ENCODE measurements at places on chromosomes 1 and 21.

DNA sequence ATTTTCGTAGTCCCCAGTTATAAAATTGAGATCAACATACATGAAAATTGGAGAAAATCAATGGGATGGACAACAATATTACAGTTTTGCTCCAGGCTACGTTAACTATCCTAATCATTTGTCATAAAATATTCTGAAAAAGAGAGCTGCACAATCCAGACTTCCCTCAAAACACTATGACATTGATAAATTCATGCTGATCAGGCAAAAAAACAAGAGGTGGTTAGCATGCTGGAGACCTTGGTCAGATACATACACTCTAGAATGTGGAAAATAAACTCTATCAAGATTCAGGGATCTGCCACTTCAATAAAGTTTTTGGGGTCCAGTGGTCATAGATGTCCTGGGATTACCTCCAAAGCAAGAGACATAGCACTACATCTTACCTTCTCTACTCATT is 32.5 kb upstream of the ARHGAP29 start:
- no peak for DNase-seq

DNA sequence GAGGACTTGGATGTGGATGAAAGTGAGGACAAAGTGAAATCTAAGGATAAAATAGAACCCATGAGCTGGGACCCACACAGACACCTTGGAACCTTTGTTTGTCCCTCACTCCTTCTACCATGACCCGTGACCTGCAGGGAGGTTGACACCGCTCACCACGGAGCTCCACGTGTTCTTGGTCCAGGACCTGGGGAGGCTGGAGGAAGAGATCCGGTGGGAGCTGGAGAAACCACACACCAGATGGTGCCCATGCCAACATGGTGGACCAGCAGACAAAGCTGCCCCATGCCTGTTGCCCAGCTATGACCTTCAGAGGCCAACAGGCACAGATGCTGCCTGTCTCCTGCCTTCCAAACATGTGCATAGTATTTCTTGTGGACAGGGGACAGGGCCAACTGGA is 721.9 kb downstream of the PTPRU start:
- no peak for DNase-seq

GRCh38 chr1:226984521-226985238 is 44.6 kb downstream of the COQ8A start:
- DNase-seq, result no peak

- DNase-seq, result no peak
These were observed 79.2 kb upstream of the TNR start for GRCh38 chr1:175822580-175822979.

DNA sequence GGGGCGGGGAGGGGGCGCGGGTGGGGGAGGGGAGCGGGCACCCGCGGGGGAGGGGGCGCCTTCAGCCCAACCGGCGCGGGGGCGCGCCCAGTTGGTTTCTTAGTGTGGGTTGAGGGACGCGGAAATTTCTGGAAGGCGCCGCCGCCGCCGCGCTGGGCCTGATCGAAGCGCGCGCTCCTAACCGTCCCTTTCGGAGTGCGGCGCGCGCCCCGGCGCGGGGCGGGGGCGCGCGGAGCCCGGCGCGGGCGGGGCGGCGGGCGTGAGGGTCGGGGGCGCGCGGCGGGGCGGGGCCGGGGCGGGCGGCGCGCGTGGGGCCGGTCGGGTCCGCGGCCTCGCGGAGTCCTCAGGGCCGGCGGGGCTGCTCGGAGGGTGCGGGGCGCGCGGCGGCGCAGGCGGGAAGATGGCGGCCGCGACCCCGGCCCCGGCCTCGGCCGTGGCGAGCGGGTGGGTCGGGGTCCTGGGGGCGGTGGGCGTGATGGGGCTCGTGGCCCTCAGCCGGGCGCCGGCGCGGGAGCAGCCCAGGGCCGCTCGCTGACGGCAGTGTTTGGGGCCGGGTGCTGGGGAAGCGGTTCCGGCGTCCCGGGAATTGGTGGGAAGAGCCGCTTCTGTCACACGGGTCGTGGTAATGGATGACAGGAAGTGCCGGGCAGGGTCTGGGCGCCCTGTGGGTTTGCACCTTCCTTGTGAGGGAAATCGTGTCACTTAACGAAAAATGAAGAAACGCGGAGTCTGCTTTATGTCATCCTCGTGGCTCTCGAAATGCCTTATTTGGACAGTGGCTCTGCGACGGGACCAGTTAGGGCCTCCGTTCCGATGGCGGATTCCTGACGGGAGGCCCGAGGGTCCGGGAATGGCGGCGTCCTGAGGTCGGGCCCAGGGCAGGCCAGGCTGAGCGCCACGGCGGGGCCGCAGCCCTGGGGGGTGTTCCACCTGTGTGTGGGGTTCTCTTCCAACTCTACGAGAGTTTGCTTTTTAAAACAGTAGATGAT is 764 bp downstream of the PKNOX1 start:
- peak; percentile 33 for DNase-seq

- DNase-seq, result no peak
These were observed 18.0 kb downstream of the CSF1 start for GRCh38 chr1:109928591-109929111.

- no peak for DNase-seq
These were observed 48.8 kb downstream of the DUSP10 start for GRCh38 chr1:221693087-221693486.

GRCh38 chr1:165449131-165449530 is 4.2 kb upstream of the RXRG start:
- no peak for DNase-seq

- no peak for DNase-seq
These were observed 153.4 kb downstream of the ZC3H11B start for GRCh38 chr1:219459351-219460080.

GRCh38 chr1:182549346-182549745 is 39.7 kb downstream of the RNASEL start:
- no peak for DNase-seq

- no peak for DNase-seq
These were observed 15.4 kb downstream of the NPPA start for GRCh38 chr1:11831945-11832725.

DNA sequence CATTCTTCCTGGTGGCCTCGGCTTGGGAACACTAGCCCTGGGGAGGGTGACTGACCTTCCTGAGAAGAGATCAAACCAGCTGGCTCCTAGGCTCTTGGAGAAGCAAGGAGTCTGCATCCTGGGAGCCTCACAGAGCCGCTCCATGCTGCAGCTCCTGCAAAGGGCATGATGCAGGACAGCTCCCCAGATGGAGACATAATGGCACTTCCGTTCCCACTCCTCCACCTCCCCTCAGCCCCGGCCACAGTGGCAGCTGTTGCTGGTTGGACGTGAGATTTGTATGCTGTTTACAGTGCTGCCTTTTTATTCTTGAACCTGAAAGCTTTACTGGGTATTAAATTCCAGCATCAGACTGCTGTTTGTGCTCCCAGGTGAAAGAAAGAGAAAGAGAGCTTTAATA is 83.7 kb upstream of the CTTNBP2NL start:
- DNase-seq, result no peak

DNA sequence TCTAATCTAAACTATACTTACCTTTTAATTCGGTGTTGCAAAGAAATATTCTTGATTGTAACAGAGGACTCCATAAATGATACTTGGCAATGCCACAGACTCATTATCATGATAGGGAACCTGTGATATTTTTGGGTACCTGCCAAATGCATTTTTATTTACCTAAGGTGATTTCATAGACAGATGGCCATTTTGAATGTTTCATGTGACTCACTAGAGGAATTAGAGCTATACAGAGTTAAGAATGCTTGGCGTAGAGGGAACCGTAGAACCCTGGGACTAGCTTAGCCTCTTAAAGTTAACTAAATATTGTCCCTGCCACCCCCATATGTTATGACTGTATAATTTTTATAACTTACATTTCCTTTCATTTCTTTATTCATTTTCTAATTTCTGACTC is 136.1 kb downstream of the DISP1 start:
- no peak for DNase-seq

- peak; percentile 66 for DNase-seq
These were observed at the start of gene ARID4B for GRCh38 chr1:235327559-235328270. ARID4B (minus strand) TSS chr1:235328179; CDS start chr1:235326919, 1,260 bp downstream.

DNA sequence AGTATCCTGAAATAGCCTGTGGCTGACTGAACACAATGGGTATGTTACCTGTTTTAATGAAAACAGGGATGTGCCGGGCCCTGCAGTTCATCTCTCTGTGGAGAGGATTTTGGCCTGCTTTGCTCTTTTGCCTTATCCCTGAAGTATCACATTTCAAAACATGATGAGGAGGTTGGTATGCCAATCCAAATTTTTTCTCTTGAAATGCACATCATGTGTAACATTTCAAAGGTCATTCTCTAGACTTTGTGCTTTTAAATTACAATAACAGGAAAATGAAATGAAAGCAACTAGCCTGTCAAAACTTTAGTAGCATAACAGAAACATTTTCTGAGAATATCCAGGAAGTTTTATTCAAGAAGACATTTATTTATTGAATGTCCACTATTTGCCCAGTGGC is 118.9 kb downstream of the SLC44A5 start:
- DNase-seq, result no peak

DNA sequence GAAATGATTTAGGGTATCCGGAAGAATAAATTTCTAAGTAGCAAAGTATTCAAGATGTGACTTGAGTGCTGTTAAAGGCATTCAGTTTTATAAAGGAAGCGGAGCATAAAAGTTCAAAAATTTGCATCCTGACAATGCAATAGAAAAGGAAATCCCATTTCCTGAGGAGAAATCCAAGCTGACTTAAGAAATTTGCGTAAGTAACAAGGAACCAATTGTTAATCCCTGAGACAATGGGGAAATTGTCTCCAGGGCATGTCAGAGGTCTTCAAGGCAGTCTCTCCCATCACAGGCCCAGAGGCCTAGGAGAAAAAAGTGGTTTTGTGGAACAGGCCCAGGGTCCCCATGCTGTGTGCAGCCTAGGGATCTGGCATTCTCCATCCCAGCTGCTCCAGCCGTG is 416.0 kb downstream of the PRDM2 start:
- no peak for DNase-seq

GRCh38 chr1:2974701-2975301 is 46.5 kb upstream of the ACTRT2 start:
- DNase-seq, result no peak

- no peak for DNase-seq
These were observed 282 bp upstream of the SOD1 start for GRCh38 chr21:31659286-31659535.

GRCh38 chr1:110082477-110082876 is 12.0 kb upstream of the ALX3 start:
- DNase-seq, result no peak

- no peak for DNase-seq
These were observed 15.1 kb upstream of the CD58 start for GRCh38 chr1:116585886-116586285.

- DNase-seq, result no peak
These were observed 126.2 kb upstream of the L1TD1 start for GRCh38 chr1:62068416-62068843.
